ENCODE measurements at places on chromosomes 3 and 15. TPM values are rescaled to one million over a fixed set of nuclear protein-coding genes. Genes with fewer than 3 reads are reported as not detected.

C3orf70 gene
- total RNA-seq: not detected

COMMD2 gene
- total RNA-seq: 35.5 TPM

DNA sequence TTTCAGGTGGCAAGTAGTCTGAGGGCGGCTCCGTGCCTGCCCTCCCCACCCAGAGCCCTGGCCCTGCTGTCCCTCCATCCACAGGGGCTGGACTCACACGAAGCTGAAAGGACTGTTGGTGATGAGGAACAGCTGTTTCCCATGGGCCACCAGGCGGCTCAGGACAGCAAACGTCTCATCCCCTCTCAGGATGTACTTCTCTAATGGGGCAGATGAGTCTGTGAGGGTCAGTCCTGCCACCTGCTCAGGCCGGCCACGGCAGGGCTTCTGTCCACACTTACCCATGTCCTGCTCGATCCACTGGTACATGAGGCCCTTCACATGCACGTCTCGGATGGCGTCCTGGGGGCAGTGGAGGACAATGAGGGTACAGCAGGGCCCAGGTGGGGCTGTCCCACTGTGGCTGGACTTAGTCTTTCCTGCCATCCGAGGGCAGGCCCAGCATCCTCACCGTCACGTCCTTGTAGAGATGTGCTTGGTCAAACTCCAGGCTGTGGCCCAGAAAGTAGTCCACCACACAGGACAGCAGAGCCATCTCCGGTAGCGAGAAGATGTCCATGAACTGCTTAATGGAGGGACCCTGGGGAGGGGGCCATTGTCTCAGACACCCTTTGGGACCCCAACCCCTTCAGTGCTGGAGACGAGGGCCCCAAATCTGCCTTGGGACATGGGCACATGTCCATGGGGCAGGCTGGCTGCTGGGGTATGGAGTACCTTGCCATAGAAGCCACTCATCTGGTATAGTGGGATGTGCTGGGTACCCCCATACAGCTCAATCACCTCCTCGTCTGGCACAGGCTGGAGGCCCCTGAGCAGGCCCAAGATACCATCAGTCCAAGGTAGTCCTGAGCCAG, 5.7 kb downstream of the NT5DC2 start:
- no peak overlapping the region for H3K4me3 ChIP-seq
- H3K4me1 ChIP-seq: peaks cover 18% of the 10 kb centered on the region
- H3K36me3 ChIP-seq: peaks cover 11% of the 10 kb centered on the region
- DNase-seq: no peak

GRCh38 chr3:37256447-37256846, 82.1 kb upstream of the LRRFIP2 start:
- 0 out of 2 replicates have a peak, but pooled peaks cover 4% of the 10 kb centered on the region for H3K36me3 ChIP-seq
- no peak overlapping the region for H3K4me3 ChIP-seq
- DNase-seq: no peak
- H3K27me3 ChIP-seq: no peaks in the 10 kb centered on the region
- peaks cover 5% of the 10 kb centered on the region for H3K4me1 ChIP-seq
- no peak overlapping the region for H3K27ac ChIP-seq

- no peak overlapping the region for H3K4me3 ChIP-seq
- DNase-seq: no peak
- no peaks in the 10 kb centered on the region for H3K4me1 ChIP-seq
- H3K27ac ChIP-seq: no peak overlapping the region
- peaks cover 15% of the 10 kb centered on the region for H3K27me3 ChIP-seq
- H3K36me3 ChIP-seq: no peaks in the 10 kb centered on the region
Measured at GRCh38 chr3:67018105-67018788, 20.1 kb downstream of the KBTBD8 start.

RTP1 gene
- not detected for total RNA-seq

IQGAP1 gene
- 113 TPM for total RNA-seq

- no peaks in the 10 kb centered on the region for H3K36me3 ChIP-seq
- no peak overlapping the region for H3K4me3 ChIP-seq
- peaks cover 8% of the 10 kb centered on the region for H3K4me1 ChIP-seq
Measured at GRCh38 chr15:75061272-75061671, 37.9 kb downstream of the PPCDC start.

- H3K36me3 ChIP-seq: peaks cover 6% of the 10 kb centered on the region
- H3K4me3 ChIP-seq: no peak overlapping the region
- H3K27me3 ChIP-seq: no peaks in the 10 kb centered on the region
- peak overlapping the region; percentile 14 for H3K27ac ChIP-seq
- no peak for DNase-seq
- H3K4me1 ChIP-seq: peaks cover 59% of the 10 kb centered on the region
Measured at GRCh38 chr3:4987538-4988296, 8.5 kb downstream of the BHLHE40 start.

DNA sequence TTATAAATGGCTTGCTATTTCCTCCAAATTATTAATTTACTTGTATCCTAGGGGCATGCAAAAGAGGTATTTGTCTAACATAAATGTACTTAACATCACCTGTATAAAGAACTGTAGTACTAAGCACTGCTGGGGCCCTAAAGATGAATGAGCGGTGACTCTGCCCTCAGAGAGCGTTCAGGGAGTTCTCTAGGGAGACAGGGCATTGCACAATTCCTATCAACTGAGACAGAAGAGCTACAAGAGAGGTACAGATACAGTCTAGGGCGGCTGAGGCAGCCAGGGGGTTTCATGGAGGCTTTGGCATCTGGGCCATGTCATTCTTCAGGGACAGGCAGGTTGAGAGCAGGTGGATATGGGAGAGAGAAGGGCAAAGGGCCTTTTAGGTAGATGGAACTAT, 39.9 kb upstream of the PARL start:
- H3K27ac ChIP-seq: no peak overlapping the region
- H3K4me1 ChIP-seq: no peaks in the 10 kb centered on the region
- DNase-seq: no peak
- H3K4me3 ChIP-seq: no peak overlapping the region
- no peaks in the 10 kb centered on the region for H3K27me3 ChIP-seq

DNA sequence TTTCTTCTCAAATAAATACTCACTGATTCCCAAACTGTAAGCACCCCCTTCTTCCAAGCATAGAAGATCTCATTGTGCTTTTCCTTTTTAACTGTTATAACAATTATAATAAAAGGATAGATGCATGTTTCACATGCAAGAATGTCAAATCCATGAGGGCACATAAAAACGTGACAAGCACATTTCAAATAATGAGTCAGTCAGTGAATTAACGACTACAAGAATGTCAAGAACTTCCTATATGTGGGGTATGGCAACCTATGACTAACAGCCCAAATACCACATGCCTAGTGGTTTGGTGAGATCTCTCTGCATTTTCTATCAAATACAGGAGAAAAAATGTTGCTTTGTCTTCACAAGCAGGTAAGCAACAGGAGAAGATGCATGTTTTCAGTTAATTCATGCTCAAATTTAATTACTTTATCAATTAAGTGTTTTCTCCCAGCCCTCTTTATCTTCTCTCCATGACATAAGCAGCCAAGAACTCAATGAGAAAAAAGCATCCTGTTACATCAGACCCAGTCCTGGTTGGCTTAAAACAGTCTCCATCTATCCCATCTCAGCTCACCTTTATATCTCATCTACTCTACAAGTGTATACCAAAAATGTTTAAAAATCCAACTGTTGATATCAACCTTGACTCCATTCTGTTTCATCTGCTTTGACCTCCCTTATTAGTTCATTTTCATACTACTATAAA, 181.5 kb upstream of the LMCD1 start:
- H3K4me1 ChIP-seq: peaks cover 10% of the 10 kb centered on the region
- no peak overlapping the region for H3K27ac ChIP-seq
- no peak for DNase-seq
- H3K27me3 ChIP-seq: peaks cover 3% of the 10 kb centered on the region
- H3K4me3 ChIP-seq: no peak overlapping the region

CHRM5 gene
- not detected for total RNA-seq

NTRK3 gene
- not detected for total RNA-seq

SLC27A2 gene
- 14.0 TPM for total RNA-seq

CPEB1 gene
- not detected for total RNA-seq

DNA sequence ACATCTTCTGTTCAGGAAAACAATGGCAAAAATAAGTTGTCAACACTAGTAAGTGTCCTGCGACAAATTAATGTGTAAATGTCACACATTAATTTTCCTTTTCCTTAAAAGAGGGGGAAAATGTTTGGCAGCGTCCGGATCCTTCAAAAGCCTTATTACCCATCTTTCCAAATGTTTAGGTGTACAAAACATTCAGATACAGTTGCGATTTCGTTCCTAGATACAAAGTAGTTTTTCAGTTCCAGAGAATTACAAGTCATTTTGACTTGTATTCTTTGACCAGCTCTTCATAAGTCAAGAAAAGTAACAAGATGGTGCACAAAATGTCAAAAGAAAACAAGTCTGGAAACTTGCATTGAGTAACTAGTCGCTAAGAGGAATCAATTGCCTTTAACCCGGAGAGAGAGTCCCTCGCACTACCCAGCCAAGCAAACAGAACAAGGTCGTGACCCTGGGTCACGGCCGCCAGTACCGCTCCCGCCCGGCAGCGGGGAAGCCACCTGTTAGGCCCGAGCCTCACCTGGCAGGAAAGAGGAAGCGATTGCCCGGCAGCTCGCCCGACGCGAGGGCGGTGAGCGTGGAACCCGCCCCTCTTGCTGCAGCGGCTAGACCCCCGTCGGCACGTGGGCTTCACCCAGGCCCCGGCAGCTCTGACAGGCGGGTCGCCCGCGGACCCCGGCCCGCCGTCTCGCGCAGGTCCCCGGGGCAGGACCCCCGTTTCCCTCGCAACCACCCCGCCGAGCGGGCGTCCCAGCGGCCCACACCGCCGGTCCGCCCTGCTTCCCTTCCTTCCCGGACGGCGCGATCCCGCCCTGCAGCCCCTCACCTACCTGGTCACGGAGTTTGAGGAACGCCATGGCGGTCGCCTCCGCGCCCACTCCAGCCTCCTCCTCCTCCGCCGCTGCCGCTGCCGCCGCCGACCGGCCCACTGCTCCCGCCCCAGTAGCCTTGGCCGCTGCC, 61.0 kb upstream of the ANKRD28 start:
- H3K27ac ChIP-seq: peak overlapping the region; percentile 86
- H3K4me1 ChIP-seq: peaks cover 25% of the 10 kb centered on the region
- H3K36me3 ChIP-seq: no peaks in the 10 kb centered on the region
- no peaks in the 10 kb centered on the region for H3K27me3 ChIP-seq
- no peak for DNase-seq

All from HCT116 (cell line).